ENCODE measurements at places on chromosomes 1 and 21.

DNA sequence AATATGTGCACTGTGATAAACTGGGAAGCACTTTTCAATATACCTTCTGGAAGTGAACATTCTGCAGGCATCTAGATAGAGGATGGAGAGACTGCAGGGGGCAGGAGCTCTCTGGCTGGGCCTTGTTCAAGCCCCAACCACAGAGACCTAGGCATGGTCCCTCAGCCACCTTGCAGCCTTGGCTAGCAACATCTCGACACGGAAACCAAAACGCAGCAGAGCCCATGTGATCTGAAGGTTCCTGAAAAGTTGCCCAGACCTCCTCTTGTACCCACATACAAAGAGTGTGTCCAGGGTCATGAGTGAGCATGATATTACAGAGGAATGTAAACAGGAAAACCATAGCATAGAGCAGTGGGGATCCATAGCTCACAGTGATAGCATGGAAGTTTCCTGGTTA is 33.1 kb upstream of the SAMD11 start:
- no peak for DNase-seq

DNA sequence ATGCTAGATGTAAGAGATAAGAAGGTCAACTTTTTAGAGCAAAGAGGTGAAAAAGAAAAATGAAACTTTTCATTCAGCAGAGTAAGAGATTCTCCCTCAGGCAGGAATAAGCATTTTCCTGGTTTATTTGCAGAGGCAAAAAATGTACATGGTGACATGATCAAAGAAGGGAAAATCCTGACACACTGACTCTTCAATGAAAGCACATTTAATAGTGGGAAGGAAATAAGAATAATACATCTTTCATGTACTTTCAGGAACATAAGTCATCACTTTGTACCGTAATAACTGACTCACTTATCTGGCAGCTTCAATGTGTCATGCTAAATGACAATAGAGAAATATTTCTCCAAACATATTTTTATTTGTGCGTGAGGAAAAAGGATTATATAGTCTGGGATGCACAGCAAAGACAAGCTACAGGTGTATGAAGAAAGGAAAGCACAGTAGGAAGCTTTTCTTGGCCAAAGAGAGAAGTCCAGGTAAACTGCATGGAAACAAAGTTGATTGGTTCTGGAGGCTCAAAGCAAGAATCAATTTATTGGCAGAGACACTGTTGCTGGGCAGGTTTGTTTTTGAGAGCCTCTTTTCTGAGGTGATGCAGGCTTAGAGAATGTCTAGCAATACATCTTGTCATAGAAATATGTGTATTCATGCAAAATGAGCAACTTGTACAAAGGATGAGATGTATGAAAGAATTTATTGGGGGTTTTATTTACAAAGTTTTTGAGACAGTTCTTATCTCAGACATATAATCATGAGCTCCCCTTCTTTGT is 1409.0 kb downstream of the PLA2G4A start:
- DNase-seq, result no peak

GRCh38 chr1:203645996-203646395 is 19.4 kb downstream of the ATP2B4 start:
- DNase-seq, result no peak

DNA sequence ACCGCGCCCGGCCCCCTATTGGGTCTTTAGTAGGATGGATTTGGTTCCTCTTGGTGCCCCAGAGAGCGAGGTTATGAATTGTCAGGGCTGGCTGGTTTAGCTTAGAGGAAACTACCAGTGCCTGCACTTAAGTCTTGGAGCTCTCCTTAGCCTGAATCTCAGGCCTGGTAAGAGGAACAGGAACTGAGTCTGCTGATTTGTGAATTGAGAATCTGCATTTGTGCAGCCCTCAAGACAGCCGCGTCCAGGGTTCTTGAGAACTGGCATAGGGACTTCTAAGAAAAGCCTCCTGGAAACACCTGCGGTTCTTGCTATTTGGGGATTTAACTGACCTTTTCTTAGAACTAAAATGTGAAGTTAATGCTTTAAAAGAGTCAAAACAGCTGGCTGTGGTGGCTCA is 1.7 kb downstream of the NECAP2 start:
- DNase-seq, result no peak

- no peak for DNase-seq
Observed at GRCh38 chr21:28482657-28483056, 510.0 kb downstream of the LTN1 start.

DNA sequence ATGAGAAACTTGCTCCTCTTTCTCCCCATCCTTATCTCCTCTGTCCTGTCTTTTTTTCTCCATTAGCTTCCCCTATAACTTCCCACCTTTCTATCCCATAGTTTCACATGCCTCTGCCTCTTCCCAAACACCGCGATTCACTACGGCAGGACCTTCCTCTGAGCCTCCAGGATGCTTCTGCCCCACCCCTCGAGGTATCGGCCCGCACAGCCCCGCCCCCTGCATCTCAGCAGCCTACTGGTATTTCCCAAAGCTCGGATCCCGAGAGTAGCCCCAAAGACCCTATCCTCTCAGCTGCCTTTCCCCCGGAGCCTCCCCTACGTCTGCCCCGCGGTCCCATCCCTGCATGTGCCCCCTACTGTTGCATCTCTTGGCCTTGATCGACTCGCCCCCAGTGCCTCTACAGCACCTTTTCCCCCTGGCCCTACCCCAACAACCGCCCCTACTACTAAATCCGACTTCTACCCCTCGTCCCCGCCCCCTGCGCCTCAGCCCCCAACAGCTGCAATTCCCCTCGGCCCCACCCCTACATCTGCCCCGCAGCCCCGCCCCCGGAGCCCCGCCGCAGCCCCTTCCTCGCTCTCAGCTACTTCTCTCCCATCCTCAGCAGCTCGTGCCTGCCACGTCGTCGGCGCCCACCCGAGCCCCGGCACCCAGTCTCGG is 512 bp downstream of the PIAS3 start:
- DNase-seq, result no peak

DNA sequence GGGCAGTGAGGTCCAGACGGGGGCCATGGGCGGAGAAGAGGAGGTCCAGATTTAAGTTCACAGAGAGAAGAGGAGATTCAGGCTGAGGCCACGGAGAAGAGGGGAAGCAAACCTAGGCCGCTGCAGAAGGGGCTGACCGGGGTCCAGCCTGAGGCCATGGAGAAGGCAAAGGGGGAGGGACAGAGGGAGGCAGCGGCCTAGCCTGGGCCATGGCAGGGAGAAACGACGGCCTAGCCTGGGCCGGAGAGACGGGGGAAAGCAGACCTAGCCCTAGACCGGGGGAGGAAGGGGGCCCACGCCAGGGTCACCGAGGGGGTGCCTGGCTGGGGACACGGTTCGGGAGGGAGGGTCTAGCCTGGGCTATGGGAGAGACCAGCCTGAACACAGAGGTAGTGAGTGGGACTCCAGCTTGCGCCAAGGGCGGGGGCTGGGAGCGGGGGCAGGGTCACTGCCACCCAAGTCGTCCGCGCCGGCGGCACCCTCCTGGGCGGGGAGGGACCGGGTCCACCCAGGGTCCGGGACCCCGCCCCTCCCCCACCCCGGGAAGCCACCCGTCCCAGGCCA is 459 bp downstream of the CAPZB start:
- DNase-seq, result no peak

DNA sequence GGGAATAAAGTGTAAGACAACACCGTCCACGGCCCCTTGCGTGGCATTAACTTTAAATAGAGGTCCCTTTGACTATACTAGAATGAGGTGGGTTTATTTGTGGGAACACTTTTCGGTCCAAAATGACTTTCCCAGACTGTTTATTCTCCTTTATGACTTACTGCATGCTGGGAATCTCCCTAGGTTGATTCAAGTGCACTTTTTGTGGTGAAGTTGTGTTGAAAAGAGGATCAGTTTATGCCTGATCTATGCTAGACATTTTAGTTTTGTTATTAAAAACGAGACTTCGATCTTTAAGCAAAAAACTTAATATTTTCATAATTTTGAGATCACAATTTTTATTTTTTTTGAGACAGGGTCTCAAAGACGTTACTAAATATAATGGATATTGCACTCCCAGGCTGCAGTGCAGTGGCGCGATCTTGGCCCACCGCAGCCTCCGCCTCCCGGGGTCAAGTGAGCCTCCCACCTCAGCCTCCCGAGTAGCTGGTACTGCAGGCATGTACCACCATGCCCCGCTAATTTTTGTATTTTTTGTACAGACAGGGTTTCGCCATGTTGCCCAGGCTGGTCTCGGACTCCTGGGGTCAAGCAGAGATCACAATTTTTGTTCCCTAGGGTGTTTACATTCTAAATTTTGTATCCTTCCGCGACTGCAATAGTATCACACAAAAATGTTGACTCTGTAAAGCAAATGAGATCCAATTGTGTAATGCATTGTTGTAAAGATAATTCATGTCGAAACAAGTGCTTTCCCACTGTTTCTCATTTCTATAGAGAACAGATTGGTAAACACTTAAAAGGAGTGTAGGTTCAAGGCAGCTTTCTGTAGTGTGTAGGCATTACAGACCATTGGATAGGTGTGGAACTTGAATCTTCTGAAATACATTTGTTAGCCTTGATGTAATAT is 1.6 kb downstream of the CDC42 start:
- no peak for DNase-seq

DNA sequence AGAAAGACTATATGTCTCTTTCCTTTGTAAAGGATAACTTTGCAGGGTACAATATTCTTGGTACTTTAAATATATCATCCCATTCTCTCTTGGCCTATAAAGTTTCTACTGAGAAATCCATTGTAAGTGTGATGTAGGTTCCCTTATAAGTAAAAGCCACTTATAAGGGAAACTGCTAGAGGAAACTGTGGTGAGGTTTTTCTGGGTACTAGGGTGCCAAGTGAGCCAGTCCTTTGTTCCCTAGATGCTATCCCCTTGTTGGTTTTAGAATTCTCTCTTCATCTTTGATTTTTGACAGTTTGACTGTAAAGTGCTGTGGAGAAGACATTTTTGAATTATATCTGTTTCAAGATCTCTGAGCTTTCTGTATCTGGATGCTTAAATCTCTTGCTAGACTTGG is 108.9 kb upstream of the NEK7 start:
- no peak for DNase-seq
